Stimulated activated CD8-positive, alpha-beta memory T cell treated with anti-CD3 and anti-CD28 coated beads, Interleukin-7, amount 100 ng/mL, for 48 hours (primary cell): ENCODE measurements at places on chromosomes 1 and 21.
A peak's percentile ranks its signal among the peaks of the same experiment; 100 is the strongest.

- no peak for DNase-seq
These were observed 713.8 kb downstream of the KCNT2 start for GRCh38 chr1:195894411-195894810.

GRCh38 chr21:32089766-32090165 lies 189.1 kb downstream of the MIS18A start:
- no peak for DNase-seq

- peak; percentile 37 for DNase-seq
These were observed 97.3 kb upstream of the HMCN1 start for GRCh38 chr1:185636848-185637247.

GRCh38 chr1:227546598-227547309 lies 16.6 kb upstream of the ZNF678 start:
- DNase-seq, result no peak

GRCh38 chr1:1569341-1569740 lies 5.3 kb downstream of the SSU72 start:
- no peak for DNase-seq

- no peak for DNase-seq
These were observed 1.9 kb downstream of the RGS1 start for GRCh38 chr1:192577145-192578140.

GRCh38 chr1:63004868-63005267 lies 220.9 kb downstream of the ATG4C start:
- no peak for DNase-seq

DNA sequence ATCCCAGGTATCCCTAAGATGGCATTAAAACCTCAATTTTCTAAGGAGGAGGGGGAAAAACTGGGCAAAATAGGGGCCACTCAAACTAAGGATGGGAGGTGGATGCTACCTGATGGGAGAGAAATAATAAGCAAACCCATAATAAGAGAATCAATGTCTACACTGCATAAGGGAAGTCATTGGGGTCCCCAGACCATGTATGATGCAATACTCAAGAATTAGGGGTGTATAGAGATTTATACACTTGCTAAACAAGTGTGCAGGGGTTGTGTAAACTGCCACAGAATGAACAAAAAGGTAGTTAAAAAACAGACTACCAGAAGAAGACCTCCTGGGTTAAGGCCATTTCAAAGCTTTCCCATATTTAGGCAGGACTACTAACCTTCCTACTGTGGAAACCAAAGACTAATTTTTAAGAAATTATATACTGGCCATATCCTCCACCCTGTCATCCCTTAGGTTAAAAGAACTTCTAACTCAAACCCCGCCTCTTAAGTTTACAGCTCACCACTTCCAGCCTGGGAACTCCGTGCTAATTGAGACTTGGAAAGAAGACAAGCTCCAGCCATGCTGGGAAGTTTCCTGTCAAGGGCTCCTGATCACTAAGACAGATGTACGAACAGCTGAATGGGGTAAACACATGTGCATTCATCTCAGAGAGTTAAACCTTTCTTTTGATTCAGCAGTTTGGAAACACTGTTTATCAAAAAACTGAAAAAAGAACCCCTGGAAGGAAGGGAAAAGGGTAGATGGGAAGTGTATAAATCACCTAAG lies 64.4 kb upstream of the TLR5 start:
- no peak for DNase-seq

DNA sequence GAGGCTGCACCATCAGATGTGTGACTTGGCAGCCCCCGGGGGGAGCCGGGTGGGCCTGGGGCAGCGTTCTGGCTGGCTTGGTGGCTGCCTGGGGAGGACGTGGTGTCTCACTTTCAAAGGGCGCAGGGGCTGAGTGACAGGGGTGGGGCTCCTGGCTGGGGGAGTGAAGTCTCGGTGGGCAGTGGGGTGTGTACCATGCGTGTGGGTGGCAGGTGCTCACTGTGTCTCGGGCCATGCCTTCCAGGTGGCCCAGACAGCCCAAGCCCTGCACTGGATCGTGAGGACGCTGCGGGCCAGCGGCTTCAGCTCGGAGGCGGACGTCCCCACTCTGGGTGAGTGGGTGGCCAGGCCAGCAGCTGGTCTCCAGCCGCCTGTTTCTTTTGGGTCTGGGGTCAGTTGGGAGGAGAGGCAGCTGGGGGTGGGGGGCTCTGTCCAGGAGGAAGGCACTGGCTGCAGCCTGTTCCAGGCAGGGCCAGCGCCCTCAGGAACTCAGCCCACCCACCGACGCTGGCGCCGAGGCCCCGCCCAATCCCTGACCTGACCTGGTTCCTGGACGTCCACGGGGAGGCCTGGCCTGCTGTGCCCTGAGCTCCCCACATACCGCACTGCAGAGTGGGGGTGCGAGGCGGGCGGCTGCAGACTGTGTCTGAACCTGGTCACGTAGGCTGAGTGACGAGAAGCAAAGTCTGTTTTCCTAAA lies 30.6 kb upstream of the LRRC3 start:
- no peak for DNase-seq

- no peak for DNase-seq
These were observed 19.8 kb downstream of the CAMTA1 start for GRCh38 chr1:6805004-6805416.

- no peak for DNase-seq
These were observed 45.5 kb upstream of the ETS2 start for GRCh38 chr21:38760017-38760761.

DNA sequence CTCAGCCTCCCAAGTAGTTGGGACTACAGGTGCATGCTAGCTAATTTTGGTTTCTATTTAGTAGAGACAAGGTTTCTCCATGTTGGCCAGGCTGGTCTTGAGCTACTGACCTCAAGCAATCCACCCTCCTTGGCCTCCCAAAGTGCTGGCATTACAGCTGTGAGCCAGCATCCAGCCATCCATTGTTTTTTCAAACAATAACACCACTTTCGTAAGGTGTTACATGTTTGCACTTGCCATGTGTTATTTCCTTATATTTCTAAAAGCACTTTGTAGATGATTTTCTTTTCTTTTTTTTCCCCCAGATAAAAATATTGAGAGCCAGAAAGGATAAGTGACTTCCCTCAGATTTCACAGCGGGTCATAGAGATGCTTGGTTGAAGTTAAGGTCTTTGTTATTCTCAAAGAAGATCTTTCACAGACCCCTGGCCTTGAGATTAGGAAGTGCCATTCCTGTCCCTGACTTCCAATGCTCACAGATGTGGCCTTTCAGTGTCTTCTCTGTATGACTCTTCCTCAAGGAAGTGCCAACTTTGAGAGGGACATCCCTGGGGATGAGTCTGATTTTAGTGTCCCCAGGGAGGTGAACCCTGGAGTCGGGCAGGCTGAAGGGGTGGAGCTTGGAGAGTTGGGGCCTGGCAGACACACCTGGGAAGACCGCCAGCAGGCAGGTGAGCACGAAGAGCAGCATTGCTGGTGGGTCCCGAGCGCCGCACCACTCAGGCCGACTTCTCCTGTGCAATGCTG lies 6.3 kb downstream of the PIGR start:
- no peak for DNase-seq

DNA sequence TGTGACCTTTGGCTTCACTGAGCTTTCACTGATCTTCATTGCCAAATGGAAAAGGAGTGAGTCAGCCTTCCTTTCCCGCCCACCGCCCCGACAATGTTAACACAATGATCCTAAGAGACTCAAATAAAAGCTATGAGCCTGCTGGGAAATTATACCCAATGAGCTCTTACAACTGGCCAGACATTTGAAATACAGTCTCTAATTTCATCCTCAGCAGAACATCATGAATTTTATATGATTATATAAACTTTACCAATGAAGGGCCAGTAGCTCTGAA lies 252.5 kb downstream of the SIPA1L2 start:
- no peak for DNase-seq

- no peak for DNase-seq
These were observed at the start of gene TMPRSS2 for GRCh38 chr21:41507521-41508414. TMPRSS2 (minus strand) TSS chr21:41508158; CDS start chr21:41498133, 10,025 bp downstream.

- DNase-seq, result no peak
These were observed 10.8 kb upstream of the ASCL5 start for GRCh38 chr1:201137579-201138310.
